Endothelial cell of umbilical vein (primary cell): ENCODE measurements at places on chromosomes 12 and 14. TPM values are rescaled to one million over a fixed set of nuclear protein-coding genes. Genes with fewer than 3 reads are reported as not detected.

GRCh38 chr12:68263366-68263765 lies 10.0 kb upstream of the IL22 start:
- no peaks in the 10 kb centered on the region for H3K4me1 ChIP-seq
- no peak overlapping the region for H3K27ac ChIP-seq
- H3K27me3 ChIP-seq: no peaks in the 10 kb centered on the region
- no peak overlapping the region for H3K4me3 ChIP-seq

Gene PYGL
- total RNA-seq: 45.7 and 46.6 TPM in 2 replicates

DNA sequence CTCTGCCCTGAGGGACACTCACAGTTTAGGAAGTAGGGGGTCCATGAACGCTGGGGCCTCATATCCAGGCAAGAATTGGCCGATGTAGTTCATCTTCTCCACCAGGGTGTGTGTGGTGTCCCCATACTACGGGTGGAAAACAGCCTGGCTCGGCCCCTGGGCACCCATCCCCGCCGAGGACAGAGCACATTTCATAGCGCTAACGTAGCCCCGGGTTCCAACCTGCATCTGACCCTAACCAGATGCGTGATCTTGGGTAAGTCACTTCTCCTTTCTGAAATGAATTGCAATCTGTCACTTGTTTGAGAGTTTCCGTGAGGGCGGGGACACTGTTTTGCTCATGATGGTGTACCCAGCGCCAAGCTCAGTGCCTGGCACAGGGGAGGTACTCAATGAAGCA lies 9.0 kb downstream of the HPD start:
- H3K4me3 ChIP-seq: no peak overlapping the region
- H3K36me3 ChIP-seq: no peaks in the 10 kb centered on the region
- no peak for DNase-seq

DNA sequence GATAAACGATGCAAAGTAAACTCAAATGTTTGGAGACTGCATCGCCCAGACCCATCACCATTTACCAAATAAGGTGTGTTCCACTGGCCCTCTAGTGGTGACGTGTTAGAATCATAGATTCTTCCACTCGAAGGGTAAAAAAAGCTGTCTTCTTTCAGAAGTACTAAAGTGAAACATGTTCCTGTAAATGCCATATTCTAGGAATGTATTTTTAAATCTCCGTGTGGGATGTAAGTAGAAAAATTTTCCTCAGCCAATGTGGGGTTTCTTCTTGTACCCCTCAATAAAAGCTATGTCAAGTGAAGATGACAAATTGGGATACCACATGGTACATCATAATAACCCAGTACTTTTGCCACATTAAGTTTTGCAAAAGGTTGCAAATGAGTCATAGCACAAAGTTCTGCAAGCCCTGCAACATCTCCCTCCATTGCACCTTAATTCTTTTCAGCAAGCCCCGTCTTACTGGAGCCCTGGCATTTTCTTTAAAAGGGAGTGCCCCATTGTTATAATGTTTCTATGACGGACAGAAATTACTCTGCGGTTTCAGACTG lies 100.8 kb downstream of the CCER1 start:
- no peak overlapping the region for H3K4me3 ChIP-seq
- H3K4me1 ChIP-seq: no peaks in the 10 kb centered on the region
- H3K36me3 ChIP-seq: no peaks in the 10 kb centered on the region
- no peaks in the 10 kb centered on the region for H3K27me3 ChIP-seq
- DNase-seq: peak; percentile 60

DNA sequence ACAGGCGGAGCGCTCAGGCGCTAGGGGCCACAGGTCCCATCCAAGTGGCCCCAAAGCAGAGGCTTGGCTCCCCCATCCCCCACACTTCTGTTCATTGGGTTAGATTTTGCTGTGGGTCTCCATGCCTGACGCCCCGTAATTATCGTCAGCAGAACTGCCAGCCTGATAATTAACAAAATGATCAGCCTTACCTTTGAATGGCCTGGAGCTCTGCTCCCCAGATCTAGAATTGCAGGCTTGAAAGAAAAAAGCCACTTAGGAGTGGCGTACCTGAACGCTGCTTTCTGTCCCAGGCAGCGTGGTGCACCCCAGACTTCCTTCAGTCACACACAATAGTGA lies 28.7 kb upstream of the LRP1-AS start:
- H3K27me3 ChIP-seq: no peaks in the 10 kb centered on the region
- no peaks in the 10 kb centered on the region for H3K4me1 ChIP-seq
- no peak overlapping the region for H3K4me3 ChIP-seq
- H3K27ac ChIP-seq: no peak overlapping the region
- H3K36me3 ChIP-seq: no peaks in the 10 kb centered on the region
- DNase-seq: no peak

DNA sequence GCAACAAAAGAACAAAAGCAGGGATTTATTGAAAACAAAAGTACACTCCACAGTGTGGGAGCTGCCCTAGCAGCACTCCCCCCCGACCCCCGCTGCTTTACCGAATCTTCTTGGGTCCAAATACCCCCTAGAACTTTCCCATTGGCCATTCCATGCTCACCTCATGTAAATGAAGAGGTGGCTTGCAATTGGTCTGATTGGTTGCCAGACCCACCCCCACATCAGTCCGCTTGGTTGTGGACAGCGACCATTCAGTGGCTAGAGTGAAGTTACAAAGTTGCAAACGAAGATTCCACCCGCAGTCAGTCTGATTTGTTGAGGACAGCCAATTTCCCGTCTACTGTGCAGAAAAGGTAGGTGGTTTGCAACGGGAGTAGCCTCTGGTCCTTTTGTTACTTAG lies 3.9 kb downstream of the STYX start:
- H3K4me3 ChIP-seq: no peak overlapping the region
- DNase-seq: no peak
- H3K36me3 ChIP-seq: no peaks in the 10 kb centered on the region
- H3K27me3 ChIP-seq: no peaks in the 10 kb centered on the region
- peaks cover 6% of the 10 kb centered on the region for H3K4me1 ChIP-seq
- no peak overlapping the region for H3K27ac ChIP-seq

DNA sequence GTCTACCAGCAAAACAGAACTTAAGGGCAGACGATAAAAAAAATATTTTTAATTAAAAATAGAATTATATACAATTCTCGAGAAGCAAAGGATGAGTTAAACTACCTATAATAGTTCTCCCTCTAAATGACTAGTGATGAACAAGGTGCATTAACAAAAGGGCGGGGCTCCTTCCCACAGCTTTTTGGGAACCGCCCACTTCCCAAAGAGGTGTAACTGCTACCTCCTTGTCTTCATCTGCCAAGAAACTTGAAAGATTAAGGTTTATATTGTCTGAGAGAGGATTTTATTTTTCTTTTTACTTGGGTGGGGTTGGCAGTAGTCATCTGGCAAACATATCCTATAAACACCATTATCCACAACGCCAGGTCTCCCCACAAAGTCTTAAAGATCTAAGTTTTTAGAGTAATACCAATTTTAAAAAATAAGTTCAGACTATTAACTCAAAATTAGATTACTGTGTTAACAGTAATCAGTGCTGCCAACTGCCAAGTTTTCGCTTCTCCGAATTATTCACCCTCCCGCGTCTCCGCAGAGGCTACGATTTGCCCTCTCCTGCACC lies 938 bp downstream of the RALGAPA1 start:
- H3K4me1 ChIP-seq: peaks cover 8% of the 10 kb centered on the region
- peak overlapping the region; percentile 18 for H3K27ac ChIP-seq
- no peaks in the 10 kb centered on the region for H3K36me3 ChIP-seq
- DNase-seq: no peak

DNA sequence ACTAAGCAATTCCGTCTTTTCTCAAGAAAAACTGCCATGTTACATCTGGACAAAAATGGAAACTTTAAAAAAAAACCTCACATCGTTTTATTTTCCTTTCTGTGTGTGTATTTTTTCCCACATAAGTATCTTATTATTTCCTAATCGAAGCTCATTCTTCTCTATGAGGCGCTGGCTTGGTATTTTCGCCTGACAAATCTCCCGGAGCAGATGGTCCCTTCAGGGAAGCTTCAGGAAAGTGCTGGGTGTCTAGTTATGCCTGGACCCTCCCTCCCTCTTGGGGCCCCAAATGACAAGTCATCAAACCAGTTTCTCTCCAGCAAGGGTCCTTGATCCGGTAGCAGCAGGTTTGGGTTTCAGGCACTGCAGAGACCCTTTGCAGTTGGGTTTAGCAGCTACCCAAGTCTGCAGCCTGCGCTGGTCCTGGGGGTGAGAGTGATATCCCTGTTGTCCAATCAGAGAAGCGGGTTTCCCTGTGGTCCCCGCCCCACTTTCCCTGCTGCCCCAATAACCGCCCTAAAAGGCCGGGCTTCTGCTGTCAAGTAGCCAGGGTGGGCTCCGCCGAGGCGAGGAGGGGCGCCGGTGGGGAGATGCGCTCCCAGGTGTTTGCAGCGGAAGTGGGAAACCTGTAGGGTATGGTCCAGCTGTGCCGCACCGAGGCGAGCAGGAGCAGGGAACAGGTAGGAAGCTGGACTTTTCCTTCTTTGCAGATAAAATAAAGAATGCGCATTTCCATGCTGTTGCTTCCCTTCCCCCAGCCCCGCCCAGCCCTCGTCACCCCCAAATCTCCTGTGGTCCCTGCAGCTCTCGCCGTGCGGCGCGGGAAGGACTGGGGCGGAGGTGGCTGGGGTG lies at the start of gene CNTN1:
Gene CNTN1, plus strand, starts transcription at position 527 of the 852 bp plus-strand sequence.
- H3K4me3 ChIP-seq: no peak within 1 kb of the TSS
- H3K36me3 ChIP-seq: no peaks in the 10 kb centered on the region
- H3K27ac ChIP-seq: no peak within 1 kb of the TSS

GRCh38 chr14:37172936-37173614 lies 669 bp upstream of the SLC25A21 start:
- H3K4me3 ChIP-seq: peak overlapping the region; percentile 62
- no peaks in the 10 kb centered on the region for H3K36me3 ChIP-seq
- H3K4me1 ChIP-seq: peaks cover 12% of the 10 kb centered on the region
- no peaks in the 10 kb centered on the region for H3K27me3 ChIP-seq
